Muscle of leg (tissue), 16 donors: ENCODE measurements at places on chromosomes 4 and X.

GRCh38 chr4:155608225-155608885 is 58.3 kb upstream of the GUCY1A1 start:
- peak; percentile 59 for DNase-seq

DNA sequence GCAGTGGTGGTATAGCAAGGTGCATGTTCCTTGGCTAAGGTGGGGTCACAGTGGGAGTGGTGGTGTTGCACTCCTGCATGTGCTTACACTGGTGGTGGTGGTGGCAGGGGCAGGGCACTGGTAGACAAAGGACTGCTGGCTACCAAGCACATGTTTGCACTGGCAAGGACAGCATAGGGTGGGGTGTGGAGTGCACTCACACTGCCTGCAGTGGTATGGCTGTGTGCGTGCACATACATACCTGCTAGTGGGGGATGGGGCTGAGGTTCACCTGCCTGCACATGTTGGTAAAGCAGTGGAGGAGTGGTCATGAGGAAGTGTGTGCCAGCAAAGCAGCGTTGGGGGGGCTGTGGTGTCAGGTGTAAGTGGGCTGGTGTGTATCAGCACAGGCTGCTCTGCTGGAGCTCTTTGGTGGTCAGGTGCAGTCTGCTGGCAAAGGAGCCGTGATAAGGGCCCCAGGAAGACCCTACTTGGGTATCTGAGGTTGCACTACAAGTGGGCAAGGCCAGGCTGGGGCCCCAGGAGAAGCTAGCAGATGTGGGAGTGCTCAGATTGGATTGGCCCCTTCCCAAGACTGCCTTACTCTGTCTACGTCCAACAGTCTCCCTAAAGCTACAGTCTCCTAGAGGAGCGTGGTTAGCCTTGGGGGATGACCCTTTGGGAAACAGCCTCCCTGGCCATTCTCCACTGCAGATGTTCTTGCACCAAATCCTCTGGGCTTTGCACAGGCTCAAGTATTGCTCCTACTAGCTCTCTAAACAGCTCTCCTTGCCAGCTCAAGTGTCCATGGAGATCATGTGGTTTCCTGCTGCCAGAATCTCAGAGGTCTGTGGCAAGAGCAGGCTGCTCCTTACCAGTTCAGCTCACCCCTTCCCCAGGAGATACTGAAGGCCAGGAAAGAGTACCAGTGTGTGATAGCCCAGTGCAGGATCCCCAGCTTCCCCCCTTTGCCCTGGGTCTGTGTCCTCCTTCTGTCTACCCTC is 486.3 kb upstream of the PABPC4L start:
- DNase-seq = no peak

DNA sequence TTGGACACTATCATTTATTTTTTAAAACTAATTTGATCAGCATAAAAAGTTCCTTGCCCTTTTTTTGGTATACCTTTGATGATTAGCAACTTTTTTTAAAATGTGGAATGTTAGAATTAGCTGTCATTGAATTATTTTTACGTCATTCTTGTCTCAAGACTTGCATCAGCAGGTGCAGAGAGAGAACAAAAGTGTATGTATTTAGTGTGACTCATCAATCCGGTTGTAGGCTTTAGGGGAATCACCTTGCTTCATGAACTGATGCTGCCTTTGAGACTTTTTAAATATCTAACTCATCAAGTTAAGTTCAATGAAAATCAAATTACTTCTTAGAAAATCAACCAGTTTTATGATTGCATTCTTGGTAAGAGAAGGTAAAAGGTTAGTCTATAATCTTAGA is 125.1 kb downstream of the ARX start:
- DNase-seq = no peak

DNA sequence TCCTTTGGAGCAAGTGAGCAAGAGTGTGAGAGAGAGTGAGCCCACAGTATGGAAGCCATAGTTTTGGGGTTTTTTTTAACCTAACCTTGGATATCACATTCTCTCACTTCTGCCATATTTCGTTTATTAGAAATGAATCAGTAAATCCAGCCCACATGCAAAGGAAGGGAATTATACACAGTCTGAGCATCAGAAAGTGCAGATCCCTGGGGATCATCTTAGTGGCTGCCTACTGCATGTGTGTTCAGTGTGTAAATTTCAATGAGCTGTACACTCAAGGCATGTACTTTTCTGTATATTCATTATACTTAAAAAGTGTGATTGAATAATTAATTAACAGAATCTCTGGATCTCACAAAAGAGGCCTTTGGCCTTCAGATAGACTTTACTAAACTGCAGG is 133.8 kb upstream of the PRPS2 start:
- DNase-seq = no peak
